Occipital lobe (tissue), 3 donors: ENCODE measurements at places on chromosomes 11 and 22.

- peak; percentile 38 for DNase-seq
Observed at GRCh38 chr11:47946682-47947559, 33.4 kb upstream of the PTPRJ start.

DNA sequence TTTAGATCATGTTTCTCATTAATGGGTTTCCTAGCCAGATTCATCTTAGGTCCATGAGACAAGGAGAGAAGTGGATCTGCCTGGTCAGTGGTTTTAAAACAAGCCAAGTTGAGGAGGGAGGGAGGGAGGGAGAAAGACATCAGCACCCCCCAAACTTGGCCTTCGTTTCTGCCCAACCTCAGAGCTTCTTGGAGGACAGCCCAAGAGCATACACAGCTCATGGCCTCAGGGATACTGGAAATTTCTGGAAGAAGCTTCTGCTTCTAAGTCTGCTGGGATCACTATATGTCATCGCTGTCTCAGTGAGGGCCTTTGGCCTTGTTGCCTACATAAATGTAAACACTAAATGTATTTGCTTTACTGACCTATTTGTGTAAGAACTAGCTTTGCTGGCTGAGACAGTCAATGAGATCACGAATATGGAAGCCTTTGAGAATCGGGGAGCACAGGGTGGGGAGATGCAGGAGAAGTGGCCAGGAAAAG lies 375.1 kb downstream of the BUD13 start:
- no peak for DNase-seq

DNA sequence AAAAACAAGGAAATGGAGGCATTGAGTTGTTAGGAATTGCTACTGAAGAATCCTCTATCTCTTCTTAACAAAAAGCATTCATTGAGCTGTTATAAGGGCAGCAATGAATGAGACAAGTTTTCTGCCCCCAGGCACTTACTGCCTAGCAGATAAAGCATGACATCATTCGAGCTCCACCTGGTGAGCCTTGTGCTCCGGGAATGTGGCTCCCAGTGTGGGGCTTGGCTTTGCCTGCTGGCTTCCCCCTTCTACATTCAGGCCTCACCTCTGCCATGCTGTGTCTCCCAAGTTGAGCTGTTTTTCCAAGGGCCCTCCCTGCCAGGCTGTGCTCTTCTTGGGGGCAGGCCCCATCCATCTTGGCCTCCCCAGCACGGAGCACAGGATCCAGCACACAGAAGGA lies 56.9 kb upstream of the EIF3D start:
- no peak for DNase-seq

- no peak for DNase-seq
Observed at GRCh38 chr11:111541254-111542061, 938 bp downstream of the LAYN start.

DNA sequence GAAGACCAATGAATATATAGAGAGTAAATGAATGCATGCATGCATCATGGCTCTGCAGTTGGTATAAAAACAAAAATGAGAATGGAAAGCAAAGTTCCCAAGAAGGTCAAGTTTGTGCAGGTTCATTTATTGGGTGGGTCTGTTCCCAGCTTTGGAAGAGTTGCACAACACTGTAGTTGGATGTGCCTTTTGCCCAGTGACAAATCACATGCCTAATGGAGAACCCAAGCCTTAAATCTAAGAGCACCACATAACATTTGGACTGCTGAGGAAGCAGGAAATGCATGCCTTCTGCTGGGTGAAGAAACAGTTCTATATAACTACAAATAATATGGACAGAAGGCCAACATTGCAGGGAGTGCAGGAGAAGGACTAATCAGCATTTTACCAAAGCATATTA lies 30.6 kb downstream of the PRCP start:
- DNase-seq = no peak

GRCh38 chr22:44351037-44351436 lies 38.3 kb upstream of the SHISAL1 start:
- no peak for DNase-seq

- no peak for DNase-seq
Observed at GRCh38 chr11:95764267-95764898, 25.2 kb downstream of the FAM76B start.

DNA sequence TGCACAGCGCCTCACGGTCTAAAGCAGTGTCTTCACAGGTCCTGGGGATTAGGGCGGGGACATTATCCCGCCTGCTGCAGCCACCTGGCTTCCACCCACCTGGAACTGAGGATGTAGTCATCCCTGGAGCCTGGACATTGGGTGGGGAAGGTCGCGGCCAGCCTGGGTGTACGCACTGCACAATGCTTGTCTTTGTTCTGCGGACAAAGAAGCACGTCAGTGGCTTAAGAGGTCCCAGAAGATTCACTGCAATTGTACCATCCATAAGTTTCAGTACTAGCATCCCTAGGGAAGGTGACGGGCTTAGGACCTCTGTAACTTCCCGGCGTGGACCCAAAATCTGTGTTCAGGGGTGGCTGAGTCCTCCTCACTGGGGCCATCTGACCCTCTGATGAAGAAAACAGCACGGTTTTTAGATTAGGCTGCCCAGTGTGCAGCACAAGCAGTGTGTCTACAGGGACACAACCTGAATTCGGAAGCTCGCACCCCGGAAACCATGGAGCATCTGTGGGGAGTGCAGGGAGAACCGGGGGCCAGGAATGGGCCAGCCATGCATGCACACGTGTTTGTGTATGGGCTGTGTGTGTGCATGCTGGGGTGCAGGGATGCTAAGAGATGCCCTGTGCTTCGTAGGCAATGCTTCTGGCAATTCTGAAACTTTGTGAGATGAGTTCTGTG lies 342.6 kb upstream of the B3GAT1 start:
- no peak for DNase-seq

DNA sequence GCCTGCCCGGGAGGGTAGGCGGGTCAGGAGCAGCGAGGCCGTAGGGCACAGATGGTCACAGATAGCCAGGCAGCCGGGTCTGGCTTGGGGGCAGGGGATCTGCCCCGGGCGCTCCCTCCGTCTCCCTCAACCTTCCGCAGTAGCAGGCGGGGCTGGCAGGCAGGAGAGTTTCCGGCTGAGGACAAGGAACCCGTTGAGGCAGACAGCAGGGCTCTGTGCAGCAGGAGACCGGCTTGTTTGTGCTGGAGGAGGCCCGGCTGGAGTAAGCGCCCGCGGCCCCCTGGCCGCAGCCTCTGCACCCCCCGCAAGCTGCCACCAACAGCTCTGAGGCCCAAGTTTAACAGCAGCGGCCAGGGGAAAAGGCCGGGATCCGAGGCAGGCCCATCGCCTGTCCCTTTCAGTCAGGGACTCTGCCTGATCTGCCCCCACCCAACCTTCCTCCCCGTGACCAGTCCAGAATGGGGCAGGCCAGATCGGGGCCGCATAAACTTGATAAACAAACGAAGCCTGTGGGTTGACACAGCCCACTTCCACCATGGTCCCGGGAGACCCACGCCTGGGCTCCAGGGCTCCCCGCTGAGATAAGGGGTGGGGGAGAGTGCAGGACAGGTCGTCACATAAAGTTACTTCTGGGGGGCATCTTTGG lies 13.6 kb downstream of the SCARF2 start:
- no peak for DNase-seq
